ENCODE measurements at places on chromosomes 1 and 21.

- DNase-seq = no peak
These were observed 24.8 kb downstream of the RNF19B start for GRCh38 chr1:32939655-32940371.

DNA sequence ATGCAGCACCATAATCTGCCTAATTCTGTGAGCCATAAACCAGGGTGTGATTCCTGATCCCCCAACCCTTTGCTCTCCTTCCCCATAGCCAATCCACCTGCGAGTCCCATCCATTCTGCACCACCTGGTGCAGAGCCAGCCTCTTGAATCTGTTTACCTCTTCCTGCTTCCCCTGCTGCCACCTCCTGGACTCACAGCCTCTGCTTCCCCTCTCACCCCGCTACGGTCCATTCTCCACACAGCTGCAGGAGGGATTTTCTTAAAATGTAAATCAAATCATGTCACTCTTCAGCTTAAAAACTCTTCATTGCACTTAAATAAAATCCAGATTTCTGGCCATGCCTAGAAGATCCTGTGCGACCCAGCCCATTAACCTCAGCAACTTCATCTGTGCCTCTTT is 186.7 kb downstream of the FOXD2 start:
- DNase-seq = no peak

- DNase-seq = no peak
These were observed 46.4 kb downstream of the COL6A1 start for GRCh38 chr21:46027851-46028493.

DNA sequence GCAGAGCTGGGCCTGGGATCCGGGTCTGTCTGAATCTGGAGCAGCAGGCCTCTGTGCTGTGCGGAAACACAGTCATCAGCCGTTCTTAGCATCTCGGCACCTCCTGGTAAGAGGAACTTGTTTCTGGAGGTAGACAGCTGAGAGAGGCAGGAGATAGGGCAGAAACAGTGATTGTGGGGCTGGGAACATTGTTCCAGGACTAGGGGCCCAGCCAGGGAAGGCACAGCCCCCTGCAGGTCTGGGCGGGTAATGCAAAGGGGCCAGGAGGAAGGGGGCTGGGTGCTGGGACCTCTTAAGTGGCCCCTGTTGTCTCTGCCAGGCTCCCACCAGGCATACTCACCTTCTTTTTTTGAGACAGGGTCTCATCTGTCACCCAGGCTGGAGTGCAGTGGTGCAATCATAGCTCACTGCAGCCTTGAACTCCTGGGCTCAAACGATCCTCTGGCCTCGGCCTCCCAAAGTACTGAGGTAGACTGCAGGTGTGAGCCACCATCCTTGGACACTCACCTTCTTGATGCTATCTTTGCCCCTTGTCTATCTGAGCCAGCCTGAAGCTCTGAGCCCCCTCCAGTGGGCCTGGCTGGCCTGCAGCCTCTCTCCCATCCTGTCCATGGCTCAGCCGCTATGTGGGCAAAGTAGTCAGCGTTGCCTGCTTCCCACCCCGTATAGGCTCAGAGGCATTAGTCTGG is 134.3 kb upstream of the ZBTB40 start:
- DNase-seq = peak; percentile 29

DNA sequence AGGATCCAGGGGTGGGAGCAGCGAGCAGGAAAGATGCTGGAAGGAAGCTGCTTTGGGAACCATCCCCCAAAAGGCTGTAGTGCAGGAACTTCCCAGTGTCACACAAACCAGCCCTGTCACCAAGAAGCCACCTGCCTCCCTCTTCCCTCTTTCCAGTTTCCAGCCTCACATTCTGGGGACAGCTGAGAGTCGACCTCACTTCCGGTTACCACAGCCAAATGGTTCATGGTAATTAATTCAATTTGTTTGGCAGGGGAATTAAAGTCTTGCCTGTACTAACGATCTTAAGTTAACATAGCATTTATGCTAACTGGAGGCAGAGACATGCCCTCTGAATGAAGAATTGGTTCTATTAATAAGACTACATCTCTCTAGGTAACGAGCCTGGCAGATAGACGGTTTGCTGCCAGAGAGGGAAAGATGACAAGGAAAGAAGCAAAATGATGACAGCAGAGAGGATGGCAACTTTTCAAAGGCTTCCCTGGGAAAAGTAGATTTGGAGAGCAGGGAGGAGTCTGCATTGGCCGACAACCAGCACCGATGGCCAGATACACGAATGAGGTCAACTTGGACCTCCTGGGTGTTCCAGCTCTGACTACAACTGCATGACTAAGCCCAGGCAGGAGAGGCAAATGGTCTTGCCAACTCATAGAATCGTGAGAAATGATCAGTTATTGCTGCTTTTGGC is 64.1 kb downstream of the TMCO4 start:
- no peak for DNase-seq

DNA sequence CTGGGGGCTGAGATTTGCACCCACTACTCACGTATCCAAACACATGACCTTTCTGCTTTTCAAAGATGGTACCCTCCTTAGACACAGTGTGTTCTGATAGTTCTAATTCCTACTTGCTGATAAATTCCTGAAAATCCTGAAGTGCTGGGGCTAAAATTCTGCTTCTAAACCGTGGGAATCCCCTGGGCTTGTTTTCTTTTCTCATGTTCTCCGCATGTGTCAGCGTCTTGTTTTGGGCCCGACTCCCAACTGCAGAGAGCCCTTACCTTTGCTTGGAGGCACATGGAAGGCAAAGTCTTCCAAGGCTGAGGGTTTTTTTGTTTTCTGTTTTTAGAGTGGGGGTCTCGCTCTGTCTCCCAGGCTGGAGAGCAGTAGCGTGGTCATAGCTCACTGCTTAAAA is 27.2 kb downstream of the PSMG1 start:
- no peak for DNase-seq

DNA sequence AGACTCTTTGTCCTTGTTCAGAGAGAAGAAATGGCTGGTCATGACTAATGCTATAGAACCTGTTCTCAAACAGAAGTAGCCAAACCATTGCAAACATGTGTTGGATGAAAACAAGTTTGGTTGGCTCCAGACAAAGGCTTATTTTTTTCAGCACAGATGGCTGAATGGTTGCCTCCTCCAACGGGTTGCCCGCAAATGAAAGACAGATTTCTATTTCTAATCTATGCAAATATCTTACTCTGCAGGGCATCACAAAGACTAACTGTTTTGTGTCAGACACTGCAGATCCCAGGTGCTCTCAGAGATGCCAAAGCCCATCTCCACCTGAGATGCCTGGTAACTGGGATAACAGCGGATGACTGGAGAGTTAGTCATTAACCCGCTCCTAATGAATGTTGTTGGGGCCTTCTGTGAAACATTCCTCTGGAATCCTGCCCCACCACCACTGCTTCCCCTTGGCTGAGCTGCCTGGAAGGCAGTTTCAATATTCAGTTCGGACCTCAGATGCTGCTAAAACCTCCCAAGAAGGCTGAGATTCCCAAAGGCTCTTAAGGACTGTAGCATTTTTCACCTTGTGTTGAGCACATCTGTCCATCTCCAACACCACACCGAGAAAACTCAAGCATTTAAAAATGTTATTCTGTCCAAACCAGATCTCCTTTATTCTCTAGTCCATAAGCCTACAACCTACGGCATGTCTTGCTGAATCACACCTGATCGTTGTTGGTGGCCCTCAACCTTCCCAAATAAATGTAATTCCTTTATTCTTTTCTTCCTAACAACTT is 104.4 kb downstream of the PTPN14 start:
- no peak for DNase-seq

GRCh38 chr1:32716312-32717148 is 14.0 kb upstream of the SYNC start:
- peak; percentile 80 for DNase-seq
